Neural crest cell (in vitro differentiated cells): ENCODE measurements at places on chromosomes 6 and 20. TPM values are rescaled to one million over a fixed set of nuclear protein-coding genes. Genes with fewer than 3 reads are reported as not detected.

DNA sequence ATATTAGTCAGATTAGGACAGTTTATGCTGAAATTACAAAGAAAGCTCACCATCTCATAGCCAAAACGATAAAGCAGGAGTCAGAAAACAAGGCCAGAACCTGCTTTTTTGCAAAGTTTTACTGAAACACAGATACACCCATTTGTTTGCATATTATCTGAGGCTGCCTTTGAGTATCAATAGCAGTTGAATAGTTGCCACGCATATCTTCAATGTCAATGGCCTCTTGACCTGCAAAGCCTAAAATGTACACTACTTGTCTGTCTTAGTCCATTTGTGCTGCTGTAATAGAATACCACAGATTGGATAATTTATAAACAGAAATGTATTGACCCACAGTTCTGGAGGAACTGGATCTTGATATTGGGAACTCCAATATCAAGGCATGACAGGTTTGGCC is 94.1 kb upstream of the NT5E start:
- H3K36me3 ChIP-seq = no peaks in the 10 kb centered on the region
- H3K27ac ChIP-seq = no peak overlapping the region
- no peak for DNase-seq
- H3K4me3 ChIP-seq = no peak overlapping the region
- no peaks in the 10 kb centered on the region for H3K27me3 ChIP-seq

- peaks cover 5% of the 10 kb centered on the region for H3K4me1 ChIP-seq
- H3K36me3 ChIP-seq = no peaks in the 10 kb centered on the region
- H3K4me3 ChIP-seq = no peak overlapping the region
- no peak for DNase-seq
- H3K27ac ChIP-seq = no peak overlapping the region
Measured at GRCh38 chr6:85390105-85390728, 59.7 kb upstream of the NT5E start.

DNA sequence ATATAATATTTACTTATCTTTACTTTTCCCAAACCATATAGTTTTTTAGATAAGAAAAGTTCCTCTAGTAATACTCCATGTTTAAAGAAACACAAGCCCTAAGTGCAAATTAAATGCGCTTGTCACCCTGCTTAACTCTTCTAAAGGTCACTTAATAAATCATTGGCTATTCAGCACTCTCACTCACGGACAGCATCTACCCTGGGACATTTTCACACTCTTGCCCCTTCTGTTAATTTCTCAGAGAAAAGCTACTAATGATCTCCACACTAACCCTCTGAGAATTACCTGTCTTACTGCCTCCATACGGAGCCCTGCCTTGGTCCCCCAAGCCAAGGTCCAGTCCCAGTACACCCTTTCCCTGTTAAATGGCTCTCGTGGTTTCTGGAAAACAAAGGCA is 102.2 kb downstream of the NRN1 start:
- no peak overlapping the region for H3K4me3 ChIP-seq
- no peak overlapping the region for H3K27ac ChIP-seq
- no peak for DNase-seq
- H3K36me3 ChIP-seq = peaks cover 3% of the 10 kb centered on the region

DNA sequence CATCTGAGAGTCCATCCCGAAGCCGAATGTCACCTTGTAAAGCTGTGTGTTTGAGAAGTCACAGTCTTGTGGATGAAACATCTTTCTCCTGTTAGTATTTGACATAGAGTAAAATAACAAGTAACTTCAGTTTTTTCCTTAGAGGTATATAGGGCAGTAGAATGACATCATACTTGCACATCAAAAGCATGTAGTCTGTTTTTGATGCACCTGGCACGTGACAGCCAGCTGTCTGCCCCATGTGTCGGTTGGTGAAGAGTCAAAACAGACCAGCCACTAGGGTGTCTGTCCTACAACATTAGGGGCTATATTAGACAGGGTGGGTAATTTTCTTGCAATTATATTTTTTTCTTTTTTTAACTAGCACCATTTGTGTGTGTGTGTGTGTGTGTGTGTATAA is 70.2 kb downstream of the SNX9 start:
- H3K27me3 ChIP-seq = no peaks in the 10 kb centered on the region
- DNase-seq = no peak
- no peak overlapping the region for H3K4me3 ChIP-seq
- no peak overlapping the region for H3K27ac ChIP-seq
- H3K36me3 ChIP-seq = peaks cover 15% of the 10 kb centered on the region
- H3K4me1 ChIP-seq = no peaks in the 10 kb centered on the region

DNA sequence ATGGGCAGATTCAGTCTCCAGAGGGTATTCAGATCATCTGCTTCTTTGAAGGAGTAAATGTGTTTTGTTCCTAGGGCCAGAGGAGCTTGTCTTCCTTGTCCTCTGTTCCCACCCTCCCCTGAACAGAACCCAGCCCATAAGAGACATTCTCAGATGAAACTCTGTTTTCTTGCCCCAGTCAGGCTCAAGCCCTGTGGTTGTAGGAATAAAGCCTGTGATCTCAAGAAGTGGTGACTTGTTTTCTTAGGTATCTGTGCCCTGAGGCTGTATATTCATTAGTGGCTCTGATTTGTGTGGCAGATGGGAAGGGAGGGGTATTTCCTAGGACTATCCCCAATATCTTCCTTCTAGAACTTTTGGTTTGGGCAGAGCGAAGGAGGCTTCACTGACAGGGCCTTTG is 27.9 kb downstream of the GSS start:
- H3K27me3 ChIP-seq = no peaks in the 10 kb centered on the region
- no peak overlapping the region for H3K4me3 ChIP-seq
- peaks cover 25% of the 10 kb centered on the region for H3K36me3 ChIP-seq

DNA sequence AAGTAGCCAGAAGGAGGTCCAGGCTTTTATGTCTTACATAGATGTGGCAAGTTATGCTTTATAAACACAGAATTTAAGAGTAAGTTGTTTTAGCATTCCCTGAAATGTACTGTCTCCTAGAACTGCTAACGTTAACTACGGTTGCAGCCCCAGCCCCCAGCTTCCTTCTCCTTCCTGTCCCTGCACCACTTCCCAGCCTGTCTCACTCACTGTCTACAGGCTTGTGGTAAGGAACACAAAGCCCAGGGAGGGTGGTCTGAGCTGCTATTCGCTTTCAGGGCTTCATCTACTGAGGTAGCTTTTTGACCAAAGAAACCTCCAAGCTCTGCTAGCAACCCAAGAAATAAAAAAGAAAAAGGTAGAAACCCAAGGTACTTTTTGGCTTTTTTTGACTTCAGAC is 35.9 kb downstream of the PCSK2 start:
- no peaks in the 10 kb centered on the region for H3K36me3 ChIP-seq
- no peaks in the 10 kb centered on the region for H3K4me1 ChIP-seq
- no peak for DNase-seq
- H3K27me3 ChIP-seq = no peaks in the 10 kb centered on the region
- no peak overlapping the region for H3K4me3 ChIP-seq

- peaks cover 10% of the 10 kb centered on the region for H3K36me3 ChIP-seq
- H3K27me3 ChIP-seq = peaks cover 3% of the 10 kb centered on the region
- H3K4me1 ChIP-seq = peaks cover 24% of the 10 kb centered on the region
- DNase-seq = no peak
- peak overlapping the region; percentile 60 for H3K4me3 ChIP-seq
Measured at GRCh38 chr6:89084954-89085353, 4.4 kb downstream of the PNRC1 start.

DNA sequence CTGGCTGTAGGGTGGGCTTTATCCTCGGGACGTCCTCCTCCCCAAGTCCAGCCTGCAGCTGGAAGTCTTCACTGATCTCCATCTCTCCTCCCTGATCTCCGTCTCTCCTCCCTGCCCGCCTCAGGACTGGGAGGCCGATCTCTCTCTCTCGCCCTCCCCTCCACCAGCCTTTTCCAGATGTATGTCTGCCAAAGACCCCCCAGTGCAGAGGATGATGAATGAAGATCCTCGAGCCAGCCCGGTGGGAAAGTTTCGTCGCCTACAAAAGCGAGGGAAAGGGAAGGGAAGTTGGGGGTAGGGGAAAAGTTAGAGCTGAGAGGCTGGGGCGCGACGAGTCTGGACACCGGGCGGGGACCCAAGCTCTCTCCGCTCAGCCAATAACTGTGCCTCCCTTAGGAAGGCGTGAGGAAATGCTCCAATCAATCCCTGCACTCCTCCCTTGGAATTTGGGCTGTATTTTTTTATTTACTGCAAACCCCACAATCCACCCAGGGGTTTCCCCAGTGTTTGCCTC is 595 bp upstream of the SRF start:
- H3K27ac ChIP-seq = peak overlapping the region; percentile 89
- peak; percentile 58 for DNase-seq
- H3K4me1 ChIP-seq = peaks cover 39% of the 10 kb centered on the region
- no peaks in the 10 kb centered on the region for H3K36me3 ChIP-seq
- H3K27me3 ChIP-seq = no peaks in the 10 kb centered on the region

DNA sequence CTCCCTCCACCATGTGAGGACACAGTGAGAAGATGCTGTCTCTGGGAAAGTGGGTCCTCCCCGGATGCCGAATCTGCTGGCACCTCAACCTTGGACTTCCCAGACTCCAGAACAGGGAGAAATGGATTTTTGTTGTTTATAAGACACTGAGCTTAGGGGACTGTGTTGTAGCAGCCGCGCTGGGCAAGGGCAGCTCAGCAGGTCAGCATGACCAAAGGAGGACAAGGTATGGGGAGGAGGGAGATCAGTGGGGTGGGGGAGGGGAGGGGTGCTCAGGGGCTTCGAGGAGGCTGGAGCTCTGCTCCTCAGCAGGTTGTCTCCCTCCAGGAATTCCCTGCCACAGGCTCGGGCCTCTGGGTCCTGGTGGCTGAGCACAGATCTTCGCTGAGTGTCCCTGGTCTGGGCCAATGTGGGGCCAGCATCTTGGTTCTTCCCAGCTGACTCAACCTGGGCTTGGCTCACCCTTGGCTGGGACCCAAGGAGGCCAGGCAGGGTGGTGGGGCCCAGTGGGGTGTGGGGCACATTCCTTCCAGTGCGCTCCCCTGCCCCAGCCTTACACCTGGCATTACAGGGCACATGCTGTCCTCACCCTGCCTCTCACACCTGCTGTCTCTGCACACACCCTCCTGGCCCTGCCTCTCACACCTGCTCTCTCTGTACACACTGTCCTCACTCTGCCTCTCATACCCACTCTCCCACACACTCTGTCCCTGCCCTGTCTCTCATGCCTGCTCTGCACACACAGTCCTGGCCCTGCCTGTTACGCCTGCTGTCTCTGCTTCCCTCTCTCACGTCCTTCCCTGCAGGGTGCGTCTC is 107.3 kb downstream of the SYCP2 start:
- H3K27ac ChIP-seq = peak overlapping the region; percentile 54
- H3K27me3 ChIP-seq = no peaks in the 10 kb centered on the region
- no peaks in the 10 kb centered on the region for H3K36me3 ChIP-seq
- DNase-seq = no peak
- H3K4me3 ChIP-seq = no peak overlapping the region
- peaks cover 26% of the 10 kb centered on the region for H3K4me1 ChIP-seq

- H3K27ac ChIP-seq = no peak overlapping the region
- no peak overlapping the region for H3K4me3 ChIP-seq
- peaks cover 8% of the 10 kb centered on the region for H3K4me1 ChIP-seq
- no peaks in the 10 kb centered on the region for H3K36me3 ChIP-seq
- H3K27me3 ChIP-seq = peaks cover 10% of the 10 kb centered on the region
Measured at GRCh38 chr6:2962004-2962403, 9.4 kb downstream of the SERPINB6 start.

DNA sequence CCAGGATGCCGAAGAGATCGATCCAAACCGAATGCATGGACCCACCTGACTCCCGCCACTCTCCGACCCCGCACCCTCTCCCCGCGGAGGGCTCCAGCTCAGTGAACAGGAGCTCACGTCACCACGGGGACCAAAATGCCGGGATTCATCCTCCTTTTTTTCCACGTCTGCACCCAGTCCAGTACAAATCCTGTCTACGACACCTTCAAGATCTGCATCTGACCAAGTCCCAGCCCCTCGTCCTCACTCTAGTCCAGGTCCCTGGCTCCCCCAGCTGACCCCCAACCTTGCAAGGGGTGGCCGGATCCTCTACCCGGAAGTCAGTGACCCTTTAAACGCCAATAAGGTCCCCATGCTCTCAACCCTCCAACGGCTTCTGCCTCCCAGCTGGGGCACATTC is 92.8 kb upstream of the QKI start:
- H3K36me3 ChIP-seq = no peaks in the 10 kb centered on the region
- peaks cover 48% of the 10 kb centered on the region for H3K4me1 ChIP-seq

DNA sequence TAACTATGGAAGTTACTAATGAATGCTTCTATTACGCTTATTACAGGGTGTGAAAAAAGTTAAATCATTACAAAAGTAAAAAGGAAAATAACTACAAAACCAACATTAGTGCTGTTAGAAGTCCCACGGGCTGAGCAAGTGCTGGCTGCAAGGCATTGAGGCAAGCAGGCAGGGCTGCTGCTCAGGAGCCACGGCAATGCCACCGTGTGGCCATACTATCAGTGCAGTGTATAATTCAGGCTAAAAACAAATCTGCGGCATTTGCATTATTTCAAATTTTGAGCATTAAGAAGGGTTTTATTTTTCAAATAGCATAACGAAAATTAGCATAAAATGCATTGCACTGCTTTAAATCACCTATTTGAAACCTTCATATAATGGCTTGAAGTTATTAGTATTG is 17.1 kb downstream of the IFNGR1 start:
- H3K36me3 ChIP-seq = peaks cover 38% of the 10 kb centered on the region
- no peaks in the 10 kb centered on the region for H3K27me3 ChIP-seq
- no peak overlapping the region for H3K4me3 ChIP-seq
- DNase-seq = no peak
- no peak overlapping the region for H3K27ac ChIP-seq

GRCh38 chr20:38418509-38419204 is 16.5 kb downstream of the SNHG17 start:
- H3K27me3 ChIP-seq = no peaks in the 10 kb centered on the region
- no peak overlapping the region for H3K4me3 ChIP-seq
- H3K27ac ChIP-seq = no peak overlapping the region
- DNase-seq = no peak
- no peaks in the 10 kb centered on the region for H3K4me1 ChIP-seq

DNA sequence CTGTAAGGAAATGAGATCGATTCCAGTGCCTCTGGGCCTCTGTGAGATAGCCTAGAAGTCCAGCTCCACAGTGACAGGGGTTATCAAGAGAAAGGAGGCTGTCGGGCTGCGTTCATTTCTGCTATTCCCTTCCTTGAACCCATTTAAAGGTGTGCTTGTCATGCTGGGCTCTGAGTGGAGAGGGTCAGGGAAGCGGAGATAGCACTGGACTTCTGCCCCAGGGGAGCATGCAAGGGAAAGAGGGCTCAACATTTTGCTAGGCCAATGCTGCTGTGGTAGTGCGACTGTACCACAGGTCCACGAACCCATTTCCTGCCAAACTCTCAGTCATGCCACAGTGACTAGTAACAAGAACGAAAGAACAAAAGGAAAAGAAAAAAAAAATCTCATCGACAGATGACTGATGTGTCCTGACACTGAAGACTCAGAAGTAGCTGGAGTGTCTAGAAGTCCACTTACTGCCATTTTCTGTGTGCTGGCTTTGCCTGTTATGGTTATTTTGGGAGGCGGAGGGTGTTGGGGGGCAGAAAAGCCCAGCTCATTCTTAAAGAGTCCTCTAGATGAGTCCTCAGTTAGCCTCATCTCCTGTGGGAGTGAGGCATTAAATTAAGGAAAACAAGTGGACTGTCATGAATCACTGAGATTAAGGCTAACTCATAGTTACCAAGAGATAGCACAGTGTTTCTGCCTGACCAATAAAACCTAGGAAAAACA is 8.1 kb downstream of the NEDD9 start:
- peaks cover 76% of the 10 kb centered on the region for H3K4me1 ChIP-seq
- peaks cover 9% of the 10 kb centered on the region for H3K36me3 ChIP-seq
- peak overlapping the region; percentile 21 for H3K4me3 ChIP-seq
- peak overlapping the region; percentile 40 for H3K27ac ChIP-seq
- H3K27me3 ChIP-seq = no peaks in the 10 kb centered on the region

Gene CST11
- total RNA-seq = not detected in 2 replicates

Gene LY6G5B
- total RNA-seq = 24.0 and 24.2 TPM in 2 replicates

Gene HTR1E
- total RNA-seq = not detected in 2 replicates

Gene HLA-G
- not detected in 2 replicates for total RNA-seq

Gene GSTA4
- total RNA-seq = 69.1 and 70.7 TPM in 2 replicates

Gene CRISP2
- not detected in 2 replicates for total RNA-seq

Gene PARD6B
- total RNA-seq = 9.5 and 9.8 TPM in 2 replicates

Gene PDE10A
- total RNA-seq = 23.7 and 26.2 TPM in 2 replicates

Gene NXT1
- 33.9 and 38.1 TPM in 2 replicates for total RNA-seq
